GM06990 (cell line): ENCODE measurements at places on chromosomes 1 and 21.

- no peak for DNase-seq
Measured at GRCh38 chr1:14521622-14522021, 76.9 kb upstream of the KAZN start.

DNA sequence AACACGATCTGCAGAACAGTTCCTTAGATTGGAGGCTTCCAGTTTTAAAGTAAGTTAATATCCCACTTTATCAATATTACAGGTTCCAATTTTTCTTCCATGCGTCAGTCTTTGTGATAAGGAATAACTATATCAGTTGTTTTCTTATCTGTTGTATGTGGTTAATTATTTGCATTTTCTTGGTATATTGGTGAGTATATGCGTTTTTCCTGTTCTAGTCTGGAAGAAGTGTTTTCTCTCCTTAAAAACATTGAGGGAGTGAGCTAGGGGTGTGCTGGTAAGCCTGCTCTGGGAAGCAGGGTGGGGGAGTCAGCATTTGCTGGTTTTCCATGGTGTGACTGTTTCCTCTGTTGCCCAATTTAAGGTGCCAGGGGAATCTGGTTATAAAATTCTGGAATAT lies 50.2 kb upstream of the KIF1B start:
- no peak for DNase-seq

DNA sequence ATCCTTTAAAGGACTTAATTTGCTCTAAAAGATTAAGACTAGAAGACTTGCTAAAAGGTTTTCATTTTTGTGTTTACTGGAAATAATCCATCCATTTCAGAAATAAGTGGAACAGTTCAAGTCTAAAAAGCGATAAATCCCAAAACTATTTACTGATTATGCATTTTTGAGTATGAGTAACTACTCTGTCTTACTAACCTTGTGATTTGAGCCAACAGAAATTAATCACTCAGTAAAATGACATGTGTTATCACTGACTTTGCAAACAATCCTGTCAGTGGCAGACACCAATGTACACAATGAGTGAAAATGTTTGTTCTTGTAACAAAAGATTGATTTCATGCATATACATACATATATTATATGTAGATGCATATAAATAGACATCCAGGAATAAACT lies 218.0 kb downstream of the DENND1B start:
- DNase-seq = no peak

- no peak for DNase-seq
Measured at GRCh38 chr1:91883470-91883869, 2.5 kb downstream of the TGFBR3 start.

GRCh38 chr1:103025858-103026409 lies 82.4 kb downstream of the COL11A1 start:
- no peak for DNase-seq

GRCh38 chr21:41730367-41730765 lies 36.5 kb downstream of the RIPK4 start:
- DNase-seq = no peak

DNA sequence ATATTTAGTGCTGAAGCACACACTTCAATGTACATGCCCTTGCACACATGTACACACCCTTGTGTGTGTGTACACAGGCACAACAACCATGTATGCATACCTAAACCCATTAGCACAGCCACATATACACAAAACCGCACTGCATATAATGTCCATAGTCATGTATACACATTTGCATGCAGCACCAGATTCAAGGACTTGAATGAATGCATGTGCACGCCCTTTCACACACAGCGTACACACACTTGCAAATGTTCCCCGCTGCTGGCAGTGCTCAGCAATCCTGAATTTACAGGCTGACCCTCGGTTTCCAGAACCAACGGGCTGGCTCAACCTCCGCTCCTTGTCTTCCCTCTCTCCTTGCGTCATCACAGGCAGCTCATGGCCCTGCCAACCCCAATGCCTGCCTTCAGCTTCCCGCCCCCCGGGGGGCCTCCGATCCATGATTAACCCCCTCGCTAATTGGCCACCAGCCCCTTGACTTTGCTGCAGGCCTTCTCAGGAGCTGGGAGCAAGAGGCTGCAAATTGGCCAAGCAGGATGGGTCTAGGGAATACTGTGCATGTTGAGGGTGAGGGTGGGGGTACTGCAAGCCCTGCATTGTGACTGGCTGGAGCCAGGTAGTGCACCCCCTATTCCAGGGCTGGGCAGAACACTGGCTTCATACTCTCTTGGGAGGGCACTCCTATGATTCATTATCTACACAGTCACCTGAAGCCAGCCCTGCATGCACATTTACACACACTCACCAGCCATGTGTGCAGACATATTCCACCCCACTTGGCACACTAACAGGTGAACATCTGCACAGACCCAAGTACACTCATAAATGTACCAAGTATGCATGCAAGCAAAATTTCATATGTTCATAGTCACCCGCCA lies 7.9 kb downstream of the GPR3 start:
- DNase-seq = no peak

DNA sequence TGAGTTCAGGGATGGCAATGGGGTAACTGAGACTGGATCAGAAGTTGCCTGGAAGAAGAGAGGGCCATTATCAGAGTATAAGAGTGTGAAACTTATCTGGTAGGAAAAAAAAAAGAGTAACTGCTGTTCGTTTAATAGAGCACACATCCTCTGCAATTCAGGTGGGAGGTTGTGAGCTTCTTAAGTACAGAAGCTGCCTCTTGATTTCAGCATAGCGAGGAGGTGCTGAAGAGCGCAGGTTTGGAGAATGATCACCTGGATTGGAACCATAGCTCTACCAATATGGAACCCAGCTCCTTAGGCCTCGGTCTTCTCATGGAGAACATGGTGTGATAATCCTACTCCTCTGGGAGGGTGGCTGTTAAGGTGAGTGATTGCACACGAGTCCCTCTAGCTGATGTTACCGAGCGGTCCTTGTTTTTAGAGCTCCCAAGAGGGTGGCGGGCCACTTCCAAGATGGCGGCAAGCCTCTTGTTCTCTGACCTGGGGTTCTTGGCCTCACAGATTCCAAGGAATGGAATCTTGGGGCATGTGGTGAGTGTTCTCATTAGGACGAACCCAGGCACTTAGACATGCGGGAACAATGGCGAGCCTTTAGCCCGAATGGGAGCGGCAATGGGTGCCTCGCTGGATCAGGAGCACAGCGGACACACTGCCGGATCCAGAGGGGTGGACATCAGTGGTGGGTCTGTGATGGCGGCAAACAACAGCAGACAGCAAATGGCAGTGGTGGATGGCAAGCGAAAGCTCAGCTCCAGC lies 3.3 kb upstream of the MX1 start:
- no peak for DNase-seq

DNA sequence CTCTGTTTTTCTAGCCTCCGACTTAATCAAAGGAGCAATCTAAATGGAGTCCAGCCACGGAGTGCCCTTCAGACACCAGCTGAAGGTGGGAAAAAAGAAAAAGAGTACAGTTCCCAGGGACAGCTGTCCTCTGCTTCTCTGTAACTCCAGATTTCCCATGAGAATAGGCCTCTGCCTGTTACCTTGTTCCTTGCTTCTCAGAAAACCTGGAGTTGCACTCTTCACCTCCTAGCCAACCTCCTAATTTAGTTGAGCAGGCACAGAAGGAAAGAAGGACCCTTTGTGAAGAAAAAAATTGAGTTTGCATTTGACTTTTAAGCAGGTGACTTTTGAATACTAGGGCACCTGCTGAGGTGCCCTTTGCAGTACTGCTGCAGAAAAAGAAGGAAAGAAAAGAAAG lies 8.3 kb downstream of the BARHL2 start:
- DNase-seq = no peak

DNA sequence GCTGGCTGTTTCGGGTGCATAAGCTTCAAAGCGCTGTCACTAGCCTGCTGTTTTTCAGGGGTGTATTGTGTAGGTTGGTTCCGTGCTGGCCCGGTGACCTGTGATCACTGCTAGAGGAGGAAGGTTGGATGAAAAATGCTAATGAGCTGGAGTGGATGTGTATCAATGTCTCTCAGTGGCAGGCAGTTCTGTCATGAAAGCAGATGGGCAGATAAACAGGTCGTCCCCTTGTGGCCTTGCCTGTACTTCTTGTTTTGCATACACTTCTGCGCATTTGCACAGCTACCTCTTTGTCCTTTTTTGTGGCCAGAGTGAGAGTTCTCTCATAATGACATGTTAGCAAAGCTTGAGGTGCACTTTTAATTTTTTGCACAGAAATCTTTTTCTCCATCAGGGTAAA lies 2.9 kb downstream of the SELENON start:
- DNase-seq = no peak

DNA sequence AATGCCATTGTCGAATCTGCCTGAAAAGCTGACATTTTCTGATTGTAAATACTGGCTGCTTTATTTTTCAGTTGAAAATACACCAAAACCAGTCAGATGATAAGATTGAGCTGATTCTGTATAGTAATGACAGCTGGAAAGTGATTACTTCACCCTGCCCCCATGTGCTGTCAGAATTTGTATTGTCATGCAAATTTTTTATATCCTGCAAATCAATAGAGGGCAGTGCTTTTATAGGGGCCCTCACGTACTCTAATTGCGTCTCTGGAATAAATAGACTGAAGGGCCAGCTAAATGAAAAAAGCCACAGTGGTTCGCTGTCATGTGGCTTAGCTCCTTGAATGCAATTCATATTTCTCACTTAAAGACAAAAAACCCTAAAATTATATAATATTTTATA lies 208.6 kb downstream of the LHX8 start:
- no peak for DNase-seq
